ENCODE measurements at places on chromosomes 7 and 10.

GRCh38 chr7:101146-102046, 91.0 kb upstream of the FAM20C start:
- no peak for DNase-seq

GRCh38 chr10:15141136-15142054, 27.1 kb downstream of the NMT2 start:
- no peak for DNase-seq

DNA sequence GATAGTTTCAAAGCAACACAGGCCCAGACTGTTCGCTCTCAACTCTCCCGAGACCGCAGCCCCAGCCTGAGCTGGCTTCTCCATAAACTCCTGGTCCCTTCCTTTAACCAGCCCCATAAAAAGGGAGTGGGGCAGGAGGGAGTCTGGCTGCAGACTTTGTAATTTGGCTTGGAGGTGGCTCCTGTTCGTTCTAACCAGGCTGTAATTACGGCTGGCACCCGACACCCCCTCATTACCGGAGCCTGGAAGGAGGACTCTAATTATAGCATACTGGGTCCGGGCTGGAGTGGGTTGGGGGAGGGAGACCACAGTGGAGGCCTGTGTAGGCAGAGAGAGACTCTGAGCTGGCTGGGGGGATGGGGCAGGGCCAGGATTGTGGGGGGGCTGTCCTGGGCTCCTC, 49.7 kb downstream of the UNC5B start:
- DNase-seq, result no peak

DNA sequence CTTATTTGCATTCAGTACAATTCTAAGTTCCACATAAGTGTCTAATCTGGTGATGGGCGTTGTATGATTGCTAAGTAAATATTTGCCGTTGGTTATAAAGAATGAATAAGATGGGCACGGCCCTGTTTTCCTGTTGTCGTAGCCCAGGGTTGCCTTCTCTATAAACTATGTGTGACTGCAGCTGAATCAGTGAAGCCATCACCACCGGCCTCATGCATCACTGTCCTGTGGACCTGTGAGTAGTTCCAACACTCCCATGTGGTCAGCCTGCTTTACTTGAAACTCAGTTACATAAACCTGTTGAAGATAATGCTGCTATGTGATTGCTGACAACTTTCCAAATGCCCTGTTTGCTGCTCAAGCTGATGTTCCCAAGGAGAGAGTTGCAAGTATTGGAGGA, 21.6 kb upstream of the KLF6 start:
- DNase-seq, result no peak

DNA sequence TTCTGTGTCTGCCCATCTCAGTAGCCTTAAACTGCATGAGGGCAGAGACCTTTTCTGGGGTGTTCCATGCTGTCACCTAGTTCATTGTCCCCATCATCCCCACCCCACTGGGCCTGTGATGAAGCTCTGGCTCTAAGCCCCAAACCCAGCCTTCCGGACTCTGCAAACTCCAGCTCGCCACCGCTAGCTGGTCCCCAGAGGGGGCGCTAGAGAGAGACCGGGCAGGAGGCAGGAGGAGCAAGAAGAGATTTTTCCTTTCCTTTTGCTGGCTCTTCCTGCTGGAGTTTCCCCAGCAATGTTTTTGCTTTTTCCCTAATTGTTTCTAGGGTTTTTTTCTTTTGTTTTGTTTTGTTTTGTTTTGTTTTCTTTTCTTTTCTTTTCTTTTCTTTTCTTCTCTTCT, 234.4 kb downstream of the TEX36 start:
- no peak for DNase-seq

DNA sequence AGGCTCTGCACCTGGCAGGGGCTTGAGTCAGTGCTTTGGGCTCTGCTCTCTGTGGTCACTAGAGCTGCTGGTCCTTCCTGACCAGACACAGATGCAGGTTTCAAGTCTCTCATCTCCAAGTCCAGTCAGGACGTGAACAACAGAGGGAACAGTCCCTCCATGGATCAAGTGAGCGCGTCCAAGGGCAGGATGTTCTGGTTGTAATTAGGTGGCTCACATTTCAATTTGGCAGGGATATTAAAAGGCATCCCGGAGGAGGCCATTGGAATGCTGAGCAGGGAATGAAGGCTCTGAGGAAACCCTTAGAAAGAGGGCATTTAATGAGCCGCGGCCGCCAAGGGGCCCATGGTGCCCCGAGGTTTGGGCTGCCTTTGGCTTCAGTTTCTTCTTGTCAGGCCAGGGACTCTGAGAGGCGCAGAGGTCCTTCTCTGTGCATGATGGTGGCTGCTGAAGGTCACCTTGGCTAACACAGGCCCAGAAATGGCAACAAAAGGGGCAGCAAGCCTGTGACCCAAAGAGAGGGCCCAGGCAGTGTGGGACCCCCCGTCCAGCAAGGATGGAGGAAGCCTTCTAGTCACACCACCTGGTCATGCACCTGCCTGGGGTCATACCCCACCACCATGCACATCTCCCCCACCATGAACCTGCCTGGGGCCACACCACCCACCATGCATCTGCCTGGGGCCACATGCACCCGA, 30.7 kb upstream of the INPP5A start:
- no peak for DNase-seq

GRCh38 chr7:13037216-13037615, 349.8 kb downstream of the ARL4A start:
- no peak for DNase-seq

- DNase-seq, result no peak
These were observed 16.0 kb downstream of the HDAC9 start for GRCh38 chr7:18511351-18512140.

- no peak for DNase-seq
These were observed 28.1 kb downstream of the AGAP3 start for GRCh38 chr7:151114151-151115090.

- no peak for DNase-seq
These were observed 103.4 kb upstream of the ANLN start for GRCh38 chr7:36286226-36286625.

DNA sequence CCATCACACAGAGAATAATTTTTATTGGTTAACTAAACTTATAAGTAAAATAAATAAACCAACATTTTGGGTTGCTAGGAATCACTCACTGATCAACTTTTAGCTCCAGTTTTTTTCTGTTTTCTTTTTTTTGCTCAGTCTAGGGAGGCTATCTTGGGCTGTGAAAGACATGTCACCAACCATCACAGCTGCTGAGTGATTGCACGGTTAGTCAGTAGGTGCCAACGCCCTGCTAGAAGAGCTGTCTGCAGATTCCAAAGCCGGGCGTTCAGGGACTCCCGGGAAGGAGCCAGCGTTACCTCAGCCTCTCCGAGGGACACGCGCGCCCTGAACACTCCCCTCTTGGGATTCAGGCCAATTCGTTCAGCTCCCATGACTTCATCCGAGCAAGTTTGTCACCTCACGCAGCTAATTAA, 604 bp upstream of the STAM start:
- DNase-seq, result no peak

DNA sequence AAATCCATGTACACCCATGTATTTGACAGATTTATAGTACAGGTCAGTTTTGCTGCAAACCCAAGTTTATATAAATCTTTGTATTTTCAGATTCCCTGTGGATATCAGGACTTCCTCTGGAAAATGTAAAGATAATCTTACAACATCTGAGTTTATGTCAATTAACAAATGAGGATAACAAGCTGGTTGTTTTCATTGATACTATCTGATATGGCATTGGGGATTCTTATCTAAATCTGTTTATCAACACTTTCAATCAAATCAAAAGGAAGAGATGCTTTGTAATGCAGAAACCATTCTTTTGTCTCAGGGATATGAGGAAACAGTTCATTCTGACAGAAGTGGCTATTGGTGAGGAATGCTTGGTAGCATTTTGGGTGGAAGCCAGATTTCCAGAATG, 64.9 kb upstream of the FAM204A start:
- no peak for DNase-seq

DNA sequence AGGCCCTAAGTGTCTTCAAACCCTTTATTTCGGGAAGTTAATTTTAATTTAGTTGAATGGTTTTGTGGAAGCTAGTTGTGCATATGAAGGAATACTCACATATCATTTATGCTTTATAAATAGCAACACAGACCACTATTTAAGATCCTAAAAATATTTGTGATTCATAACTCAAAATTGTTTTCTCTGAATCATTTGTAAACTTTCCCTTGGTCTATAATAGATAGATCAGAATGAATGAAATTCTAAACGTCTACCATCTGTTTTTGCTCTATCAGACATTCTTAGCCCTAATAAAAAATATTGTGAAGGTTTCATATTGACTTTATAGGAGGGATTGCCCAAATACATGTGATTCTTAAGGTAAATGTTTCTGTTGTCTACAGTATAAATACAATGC, 43.5 kb downstream of the LOXL4 start:
- no peak for DNase-seq

DNA sequence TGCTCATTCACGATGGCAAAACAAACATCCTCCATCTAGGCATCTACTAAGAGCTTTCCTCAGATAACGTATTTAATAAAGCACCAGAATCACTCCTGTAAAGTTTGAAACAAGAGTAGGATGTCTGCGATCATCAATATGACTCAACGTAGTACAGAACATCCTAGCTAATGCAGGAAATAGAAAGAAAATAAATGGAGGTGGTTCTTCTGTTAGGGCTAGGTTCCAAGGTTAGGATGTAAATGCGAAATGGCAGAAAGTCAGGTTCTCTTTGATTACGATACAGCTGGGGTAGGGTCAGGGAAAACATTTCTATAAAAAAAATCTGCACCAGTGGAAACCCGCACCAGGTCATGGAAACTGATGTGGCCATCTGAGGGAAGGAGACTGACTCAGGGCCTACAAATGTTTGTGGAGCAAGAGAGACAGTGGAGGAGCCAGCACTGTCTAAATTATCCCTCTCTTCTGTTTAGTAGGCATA, 29.1 kb downstream of the CCDC6 start:
- no peak for DNase-seq

- no peak for DNase-seq
These were observed 34.4 kb upstream of the GRM8 start for GRCh38 chr7:127287133-127287532.

GRCh38 chr7:112501801-112502503, 21.2 kb downstream of the LSMEM1 start:
- DNase-seq, result no peak

GRCh38 chr7:103854611-103855010, 134.8 kb downstream of the RELN start:
- DNase-seq, result no peak

DNA sequence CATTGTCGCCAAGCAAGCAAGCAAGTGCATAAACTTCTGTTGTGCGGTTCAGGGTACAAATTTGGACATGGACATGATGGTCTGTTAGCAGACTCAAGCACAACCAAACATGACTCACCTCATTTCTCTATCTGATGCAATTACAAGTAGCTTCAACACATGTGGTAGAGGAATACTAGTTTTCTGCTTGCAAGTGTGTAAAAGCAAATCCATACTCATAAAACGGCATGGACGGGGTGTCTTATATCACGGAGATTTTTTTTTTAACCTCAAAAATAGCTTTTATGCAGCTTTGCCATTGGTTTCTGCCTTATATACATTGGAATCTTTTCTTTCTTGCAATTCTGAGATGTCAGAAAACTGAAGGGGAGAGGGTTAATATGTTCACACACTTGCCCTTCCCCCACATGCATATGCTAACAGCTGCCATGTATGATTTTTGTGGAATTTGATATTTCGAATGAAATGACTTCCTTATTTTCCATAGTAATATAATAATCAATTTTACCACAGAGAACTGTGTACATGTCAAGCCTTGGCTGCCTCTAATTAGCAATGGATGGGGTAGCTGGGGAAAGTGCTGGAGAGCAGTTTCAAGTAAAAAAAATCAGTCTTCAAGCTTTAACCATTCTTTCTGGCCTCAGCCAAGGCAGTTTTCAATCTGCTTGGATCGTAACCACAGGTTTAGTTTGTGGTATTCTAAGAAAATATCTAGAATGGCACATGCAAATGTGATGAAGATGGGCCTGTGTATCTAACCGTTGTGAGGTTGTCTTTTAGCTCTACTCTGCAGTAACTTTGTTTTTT, 106.0 kb upstream of the PDCD4 start:
- DNase-seq, result no peak

DNA sequence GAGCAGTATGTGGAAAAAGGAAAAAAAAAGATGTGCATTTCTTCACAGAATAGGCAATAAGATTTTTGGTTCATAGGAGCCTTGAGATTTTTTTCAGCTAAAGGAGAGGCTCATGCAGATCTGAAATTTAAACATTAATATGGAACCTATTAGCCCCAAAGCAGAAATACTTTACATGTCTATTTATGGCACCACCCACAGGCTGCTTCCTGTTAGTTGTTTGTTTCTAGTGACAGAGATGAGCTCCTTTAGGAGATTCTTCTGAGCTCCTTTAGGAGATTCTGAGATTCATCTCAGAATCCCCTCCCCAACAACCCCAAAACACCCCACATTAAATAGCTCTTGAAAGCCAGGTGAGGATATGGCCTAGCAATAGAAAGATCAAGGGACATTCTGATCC, 27.9 kb upstream of the HPS1 start:
- no peak for DNase-seq

DNA sequence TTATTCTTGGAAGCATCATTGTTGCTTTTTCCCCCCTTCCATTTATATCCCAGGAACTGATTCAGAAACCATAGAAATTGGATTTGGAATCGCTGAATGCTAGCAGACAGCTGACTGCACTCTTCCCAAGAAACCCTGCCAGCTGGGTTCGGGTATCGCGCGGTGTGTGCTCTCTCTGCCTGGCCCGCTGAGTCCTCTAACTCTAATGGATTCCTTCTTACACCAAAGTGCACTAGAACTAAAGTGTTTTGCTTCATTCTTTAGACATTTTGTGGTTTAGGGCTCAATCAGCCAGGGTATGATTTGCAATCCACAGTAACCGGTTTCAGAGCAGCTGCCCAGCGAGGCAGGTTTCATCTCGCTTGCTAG, 92.2 kb downstream of the EGFR start:
- DNase-seq, result no peak

GRCh38 chr7:80950550-80950967, 31.7 kb upstream of the SEMA3C start:
- DNase-seq, result no peak

GRCh38 chr7:135980665-135981180, 3.6 kb upstream of the MTPN start:
- no peak for DNase-seq

GRCh38 chr10:14414901-14415300, 84.2 kb upstream of the FRMD4A start:
- DNase-seq, result no peak

DNA sequence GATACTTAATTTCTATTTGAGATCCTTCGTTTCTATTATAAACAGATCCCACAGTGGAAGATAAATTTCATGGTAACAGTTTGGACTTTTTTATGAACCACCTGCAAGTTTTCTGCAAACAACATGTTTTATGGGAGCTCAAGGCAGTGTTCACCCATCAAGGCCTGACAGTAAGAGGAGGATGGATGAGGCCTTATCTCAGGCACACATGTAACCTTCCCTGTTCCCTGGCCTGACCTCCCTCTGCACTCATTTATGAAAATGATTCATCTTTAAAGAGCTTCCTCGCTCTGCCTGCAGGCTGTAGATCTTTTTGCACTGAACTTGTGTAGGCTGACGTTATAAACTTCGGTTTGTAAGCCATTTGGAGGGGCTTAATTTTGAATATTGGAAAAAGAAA, 500.1 kb downstream of the GATA3 start:
- DNase-seq, result no peak

Data from SK-N-MC (cell line).